Neural crest cell (in vitro differentiated cells): ENCODE measurements at places on chromosomes 12 and 14. TPM values are rescaled to one million over a fixed set of nuclear protein-coding genes. Genes with fewer than 3 reads are reported as not detected.

DNA sequence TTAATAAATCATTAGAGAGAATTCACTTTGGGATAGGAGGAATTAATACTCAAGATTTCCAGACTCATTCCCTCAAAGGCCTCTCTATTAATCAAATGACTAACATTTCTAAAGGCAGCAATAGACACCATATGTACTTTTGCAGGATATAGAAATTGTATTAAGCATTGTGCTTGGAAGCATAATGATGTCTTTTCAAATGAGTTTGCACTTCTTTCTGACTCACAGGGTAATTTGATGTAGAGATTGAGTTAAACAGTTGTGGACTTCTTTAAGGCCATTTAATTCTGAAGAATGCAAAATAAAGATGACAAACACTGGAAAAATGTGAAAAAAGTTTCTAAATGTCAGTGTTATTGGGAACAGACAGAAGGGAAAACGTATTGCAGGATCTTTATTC is 63.4 kb upstream of the CSRP2 start:
- no peak for DNase-seq
- no peaks in the 10 kb centered on the region for H3K36me3 ChIP-seq
- no peaks in the 10 kb centered on the region for H3K4me1 ChIP-seq
- H3K27ac ChIP-seq: no peak overlapping the region

DNA sequence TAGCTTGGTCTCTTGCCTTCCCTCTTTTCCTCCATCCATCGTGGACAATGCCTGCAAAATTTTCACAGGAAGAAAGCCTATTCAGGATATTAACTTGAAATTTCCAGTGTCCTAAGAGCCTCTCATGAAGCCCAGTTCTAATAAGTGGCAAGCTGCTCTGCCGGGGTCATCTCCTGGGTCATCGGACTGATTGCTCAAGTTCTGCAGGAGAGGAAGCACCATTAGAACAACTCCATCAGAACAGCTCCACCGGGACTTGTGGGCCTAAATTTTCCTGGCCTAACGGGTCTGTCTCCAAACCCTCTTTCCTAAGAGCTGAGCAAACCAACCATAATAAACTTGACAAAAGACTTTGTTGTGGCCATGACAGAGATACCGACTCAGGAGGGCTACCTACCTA is 13.9 kb downstream of the ERG28 start:
- peaks cover 6% of the 10 kb centered on the region for H3K4me1 ChIP-seq
- no peak overlapping the region for H3K27ac ChIP-seq
- H3K36me3 ChIP-seq: peaks cover 21% of the 10 kb centered on the region
- no peak overlapping the region for H3K4me3 ChIP-seq
- no peak for DNase-seq

DNA sequence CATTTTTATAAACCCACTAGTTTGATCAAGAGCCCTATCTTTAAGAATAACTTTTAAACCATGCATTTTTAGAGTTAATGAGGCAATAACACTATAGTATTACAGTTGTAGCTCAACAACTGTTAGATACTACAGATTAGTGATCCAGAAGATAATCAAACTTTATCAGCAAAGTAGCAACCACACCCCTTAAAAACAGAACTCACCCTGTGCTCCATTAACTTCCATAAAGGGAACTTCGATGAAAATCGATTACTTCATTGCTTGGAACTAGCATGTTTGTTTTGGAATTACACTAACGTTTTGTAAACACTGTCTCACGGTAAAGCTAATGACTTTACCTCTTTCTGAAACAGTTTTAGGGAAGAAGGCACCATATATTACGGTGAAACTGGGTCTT is 1.4 kb downstream of the SGPP1 start:
- peaks cover 15% of the 10 kb centered on the region for H3K27me3 ChIP-seq
- peak overlapping the region; percentile 95 for H3K4me3 ChIP-seq
- H3K27ac ChIP-seq: no peak overlapping the region
- H3K4me1 ChIP-seq: peaks cover 19% of the 10 kb centered on the region
- DNase-seq: no peak
- peaks cover 2% of the 10 kb centered on the region for H3K36me3 ChIP-seq

GRCh38 chr14:75010472-75011093 is 7.9 kb downstream of the EIF2B2 start:
- H3K36me3 ChIP-seq: peaks cover 18% of the 10 kb centered on the region
- no peak overlapping the region for H3K4me3 ChIP-seq
- no peak overlapping the region for H3K27ac ChIP-seq

GRCh38 chr12:113204804-113205203 is 16.5 kb upstream of the TPCN1 start:
- H3K36me3 ChIP-seq: peaks cover 5% of the 10 kb centered on the region
- peaks cover 10% of the 10 kb centered on the region for H3K4me1 ChIP-seq
- DNase-seq: no peak
- no peak overlapping the region for H3K4me3 ChIP-seq
- no peaks in the 10 kb centered on the region for H3K27me3 ChIP-seq
- H3K27ac ChIP-seq: no peak overlapping the region

GRCh38 chr14:38789805-38790204 is 313.2 kb downstream of the SEC23A start:
- H3K4me3 ChIP-seq: no peak overlapping the region
- no peaks in the 10 kb centered on the region for H3K36me3 ChIP-seq
- no peak overlapping the region for H3K27ac ChIP-seq
- no peak for DNase-seq
- no peaks in the 10 kb centered on the region for H3K4me1 ChIP-seq

GRCh38 chr14:69606258-69607184 is 4.9 kb upstream of the SUSD6 start:
- DNase-seq: peak; percentile 44
- peak overlapping the region; percentile 58 for H3K27ac ChIP-seq
- no peaks in the 10 kb centered on the region for H3K27me3 ChIP-seq
- H3K36me3 ChIP-seq: no peaks in the 10 kb centered on the region
- peak overlapping the region; percentile 31 for H3K4me3 ChIP-seq
- peaks cover 38% of the 10 kb centered on the region for H3K4me1 ChIP-seq

DNA sequence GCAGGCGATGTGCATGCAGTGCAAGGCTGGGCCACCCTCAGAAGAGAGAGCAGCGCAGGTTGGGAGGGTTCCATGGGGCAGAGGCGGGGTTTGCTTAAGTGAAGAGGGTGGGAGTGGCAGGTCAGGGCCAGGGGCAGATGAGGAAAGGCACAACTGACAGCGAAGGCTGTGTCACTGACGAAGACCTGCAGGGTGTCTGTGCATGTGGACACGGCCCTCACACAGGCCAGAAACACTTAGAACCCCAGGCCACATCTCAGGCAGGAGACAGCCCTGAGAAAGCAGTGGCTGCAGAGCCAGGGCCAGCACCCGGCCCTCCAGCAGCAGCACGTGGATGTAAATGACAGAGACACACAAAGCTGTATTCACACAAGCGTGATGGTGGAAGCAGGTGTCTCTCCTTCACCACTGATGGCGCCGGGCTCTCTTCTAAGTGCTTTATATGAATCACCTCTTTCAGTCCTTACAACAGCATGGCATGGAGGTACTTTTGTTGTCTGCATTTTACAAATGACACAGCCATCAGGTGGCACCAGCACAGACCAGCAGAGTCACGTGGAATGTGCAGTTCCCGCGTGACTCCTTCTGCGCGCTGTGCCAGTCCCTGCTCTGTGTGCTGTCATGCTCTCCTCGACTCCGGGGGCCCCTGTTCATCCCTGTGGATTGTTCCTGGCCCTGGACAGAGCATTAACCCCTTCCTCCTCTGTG is 54.6 kb downstream of the TSPAN11 start:
- no peak for DNase-seq
- no peaks in the 10 kb centered on the region for H3K36me3 ChIP-seq
- H3K4me3 ChIP-seq: no peak overlapping the region
- H3K4me1 ChIP-seq: peaks cover 22% of the 10 kb centered on the region

DNA sequence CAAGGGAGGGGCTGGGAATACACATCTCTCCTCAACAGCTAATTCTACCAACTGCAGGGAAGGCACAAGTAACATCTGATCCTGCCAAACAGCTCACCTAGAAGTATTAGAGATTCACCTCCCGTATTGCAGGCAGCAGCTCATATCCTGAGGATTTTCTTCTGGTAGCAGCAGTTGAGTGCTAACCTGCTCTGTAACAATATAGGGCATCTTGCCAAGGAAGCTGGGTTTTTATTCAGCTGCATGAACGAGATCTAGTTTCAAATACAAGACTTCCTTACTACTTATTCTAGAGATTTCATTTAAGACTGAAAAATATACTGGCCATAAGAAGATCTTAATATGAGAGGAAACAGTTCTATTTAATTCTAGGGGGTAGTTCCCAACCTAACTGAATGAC is 261.4 kb upstream of the USP15 start:
- no peak overlapping the region for H3K4me3 ChIP-seq
- no peak for DNase-seq
- H3K27ac ChIP-seq: no peak overlapping the region
- no peaks in the 10 kb centered on the region for H3K27me3 ChIP-seq
- no peaks in the 10 kb centered on the region for H3K36me3 ChIP-seq

- no peak overlapping the region for H3K27ac ChIP-seq
- no peak overlapping the region for H3K4me3 ChIP-seq
- no peak for DNase-seq
- H3K27me3 ChIP-seq: no peaks in the 10 kb centered on the region
- H3K4me1 ChIP-seq: peaks cover 31% of the 10 kb centered on the region
- peaks cover 13% of the 10 kb centered on the region for H3K36me3 ChIP-seq
These were observed 44.2 kb downstream of the TTC8 start for GRCh38 chr14:88868558-88869159.

GRCh38 chr12:106883426-106883825 is 72.3 kb upstream of the TMEM263 start:
- no peak overlapping the region for H3K4me3 ChIP-seq
- DNase-seq: no peak
- H3K36me3 ChIP-seq: peaks cover 20% of the 10 kb centered on the region
- H3K27me3 ChIP-seq: no peaks in the 10 kb centered on the region

- H3K27ac ChIP-seq: no peak overlapping the region
- no peak for DNase-seq
- H3K4me1 ChIP-seq: no peaks in the 10 kb centered on the region
- H3K36me3 ChIP-seq: no peaks in the 10 kb centered on the region
- no peak overlapping the region for H3K4me3 ChIP-seq
- H3K27me3 ChIP-seq: peaks cover 2% of the 10 kb centered on the region
These were observed 9.7 kb downstream of the CEP170B start for GRCh38 chr14:104874571-104875411.

The CSAD gene
- total RNA-seq: 22.1 and 26.5 TPM in 2 replicates

The SPIC gene
- total RNA-seq: not detected in 2 replicates

The STON2 gene
- total RNA-seq: 24.0 and 27.4 TPM in 2 replicates

The HOXC12 gene
- total RNA-seq: not detected in 2 replicates

The KRT75 gene
- not detected in 2 replicates for total RNA-seq

The CCDC175 gene
- 0.19 and 0.25 TPM in 2 replicates for total RNA-seq

The NPFF gene
- total RNA-seq: 0.73 TPM in 1 of 2 replicates, not detected in the other

The CCDC85C gene
- total RNA-seq: 31.4 and 32.3 TPM in 2 replicates

The SLCO1B1 gene
- total RNA-seq: 0.21 TPM in 1 of 2 replicates, not detected in the other
